ENCODE measurements at places on chromosomes 6 and 20.

- DNase-seq = no peak
These were observed 23.0 kb upstream of the AKAP7 start for GRCh38 chr6:131112249-131112648.

DNA sequence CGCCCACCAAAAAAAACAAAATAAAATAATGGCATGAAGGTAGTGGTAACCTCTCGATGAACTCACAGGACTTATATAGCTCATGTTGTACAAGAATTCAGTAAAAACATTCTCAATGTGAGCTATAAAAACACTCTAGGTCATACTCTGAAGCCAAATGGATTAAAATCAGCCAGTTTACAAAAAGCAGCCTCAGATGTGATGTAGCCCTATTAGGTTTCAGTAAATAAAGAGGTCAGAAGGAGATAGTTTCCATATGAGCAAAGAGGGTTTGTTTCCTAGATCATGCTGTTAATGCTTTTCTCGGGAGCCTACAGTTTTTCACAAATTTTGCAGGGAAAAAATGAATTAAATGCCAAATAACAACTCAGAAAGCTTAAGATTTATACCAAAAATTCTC, 319.5 kb upstream of the HSF2 start:
- no peak for DNase-seq

DNA sequence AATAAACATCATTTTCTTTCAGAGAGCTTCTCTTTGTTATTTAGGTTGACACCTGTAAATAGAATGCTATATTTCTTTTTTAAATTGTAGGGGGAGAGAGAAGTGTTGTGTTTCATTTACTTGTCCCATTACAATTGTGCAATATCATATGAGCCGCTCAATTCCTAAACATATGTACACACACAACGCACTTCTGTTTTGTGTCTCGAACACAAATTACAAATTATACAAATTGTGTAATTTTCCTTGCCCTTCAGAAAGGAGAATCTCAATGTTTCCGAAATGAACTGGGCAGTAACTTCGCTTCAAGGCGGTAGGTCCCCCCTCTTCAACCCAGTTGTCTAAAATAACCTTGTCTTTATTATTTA, 2.6 kb upstream of the ABT1 start:
- no peak for DNase-seq

DNA sequence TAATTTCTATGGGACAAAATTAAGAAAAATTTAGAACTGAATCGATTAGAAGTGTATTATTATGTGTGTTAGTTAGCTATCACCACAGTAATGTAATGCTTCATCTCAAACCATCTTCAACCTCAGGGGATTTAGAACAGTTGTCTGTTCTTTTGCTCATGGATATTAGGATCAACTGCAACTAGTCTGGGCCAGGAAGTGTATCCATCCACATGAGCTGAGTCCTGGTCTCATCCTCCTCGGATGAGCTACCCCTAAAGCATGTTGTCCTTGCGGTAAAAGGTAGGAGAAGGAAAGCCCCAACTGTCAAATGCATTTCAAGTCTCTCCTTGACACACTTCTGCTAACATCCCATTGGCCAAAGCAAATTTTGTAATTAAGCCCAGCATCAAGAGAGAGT, 537.7 kb downstream of the KIF16B start:
- DNase-seq = no peak

GRCh38 chr6:141133836-141134235, 998.9 kb upstream of the GJE1 start:
- peak; percentile 6 for DNase-seq

- no peak for DNase-seq
These were observed 58.2 kb upstream of the QKI start for GRCh38 chr6:163356324-163356723.

GRCh38 chr6:129500958-129501739, 208.8 kb downstream of the ARHGAP18 start:
- peak; percentile 67 for DNase-seq
